Activated T-cell treated with anti-CD3 and anti-CD28 coated beads for 4 hours (primary cell): ENCODE measurements at places on chromosomes 7 and 10.

GRCh38 chr7:35520810-35521625, 173.9 kb downstream of the HERPUD2 start:
- no peak for DNase-seq

DNA sequence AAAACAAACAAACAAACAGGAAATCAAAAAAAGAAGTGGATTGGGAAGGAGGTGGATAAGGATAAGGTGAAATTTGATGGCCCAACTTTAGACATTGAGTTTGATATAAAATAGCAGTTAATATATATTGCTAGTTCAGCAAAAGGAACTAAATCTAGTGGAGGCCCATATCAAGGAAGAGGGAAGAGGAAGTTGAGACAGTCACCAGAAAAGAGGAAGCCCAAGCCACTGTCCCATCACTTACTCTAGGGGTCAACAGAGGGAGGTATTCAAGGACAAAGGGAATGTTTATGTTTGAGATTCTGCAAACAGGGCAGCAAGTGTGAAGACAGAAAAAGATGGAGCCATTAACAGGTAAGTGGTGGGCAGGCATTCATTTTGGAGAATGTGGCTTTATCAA, 3.7 kb downstream of the LAMTOR4 start:
- no peak for DNase-seq

GRCh38 chr7:112782498-112782897, 7.7 kb downstream of the TMEM168 start:
- DNase-seq: no peak

GRCh38 chr10:19317952-19318351, 269.4 kb downstream of the MALRD1 start:
- no peak for DNase-seq

- DNase-seq: no peak
These were observed 9.9 kb upstream of the SRRM3 start for GRCh38 chr7:76191783-76192240.

DNA sequence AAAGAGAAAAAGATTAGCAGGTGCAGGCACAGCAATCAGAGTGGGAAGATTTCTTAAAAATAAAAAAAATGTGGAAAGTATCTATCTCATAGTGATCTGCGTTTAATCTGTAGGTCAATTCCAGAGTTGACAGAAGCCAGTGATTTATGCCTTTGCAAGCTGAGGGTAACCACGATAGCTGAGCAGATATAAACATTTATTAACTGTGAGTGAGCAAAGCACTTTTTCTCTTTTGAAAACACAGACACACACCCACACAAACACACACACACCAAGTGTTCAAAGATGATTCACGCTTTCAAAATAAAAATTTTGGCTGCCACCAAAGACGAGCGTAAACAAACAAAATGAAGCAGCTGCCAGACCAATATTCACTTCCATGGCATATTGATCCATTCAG, 243.2 kb upstream of the SLC26A5 start:
- DNase-seq: no peak

DNA sequence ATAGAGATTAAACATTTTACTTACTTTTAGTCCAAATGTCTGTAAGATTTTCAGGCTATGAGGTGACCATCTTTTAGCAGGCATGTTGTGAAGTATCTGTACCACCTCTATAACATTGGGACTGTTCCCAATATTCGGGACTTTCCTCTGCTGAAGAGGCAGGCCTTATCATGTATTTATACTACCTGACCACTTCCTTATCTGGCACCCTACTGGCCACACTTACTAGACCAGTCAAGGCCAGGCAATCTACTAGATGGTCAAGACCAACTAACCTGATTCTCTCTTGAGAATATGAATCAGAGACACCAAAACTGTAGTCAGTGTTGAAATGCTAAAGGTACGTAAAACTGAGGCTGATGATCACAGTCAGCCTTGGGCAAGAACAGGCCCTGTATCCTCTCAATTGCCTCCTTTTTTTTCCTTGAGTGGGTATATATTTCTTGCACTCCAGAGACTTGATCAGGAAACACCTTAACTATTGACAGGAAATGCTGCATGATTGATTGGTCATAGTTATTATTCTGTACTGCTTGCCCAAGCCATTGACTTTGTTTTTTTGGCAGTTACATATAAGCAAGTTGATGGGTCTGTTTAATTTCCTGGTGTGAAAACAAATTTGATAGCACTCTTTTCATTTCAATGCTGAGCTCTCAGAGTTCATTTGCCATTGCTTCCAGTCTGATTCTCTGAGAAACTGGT, 5.2 kb upstream of the PRKAR2B start:
- DNase-seq: no peak

DNA sequence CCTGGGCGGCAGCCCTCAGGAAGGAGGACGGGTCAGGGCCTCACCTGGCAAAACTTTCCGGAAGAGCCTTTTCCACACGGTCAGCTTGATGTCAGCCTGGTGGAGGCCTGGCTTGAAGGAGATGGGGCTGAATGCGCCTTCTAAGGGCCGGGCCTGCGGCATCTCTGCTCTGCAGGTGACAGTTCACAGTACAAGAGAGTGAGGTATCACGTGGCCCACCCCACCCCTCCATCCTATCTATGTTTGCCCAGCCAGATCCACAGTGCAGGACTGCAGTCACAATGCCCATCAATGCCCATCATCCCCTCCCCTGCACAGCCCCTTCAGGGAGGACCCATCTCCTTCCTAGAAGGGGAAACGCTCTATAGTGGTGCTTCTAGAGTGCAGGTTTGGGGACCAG, 7.9 kb upstream of the NSUN5 start:
- DNase-seq: no peak

- no peak for DNase-seq
These were observed 704 bp downstream of the TNKS2 start for GRCh38 chr10:91798649-91799611.

- peak; percentile 3 for DNase-seq
These were observed 1.3 kb downstream of the UBE2H start for GRCh38 chr7:129951226-129952085.

DNA sequence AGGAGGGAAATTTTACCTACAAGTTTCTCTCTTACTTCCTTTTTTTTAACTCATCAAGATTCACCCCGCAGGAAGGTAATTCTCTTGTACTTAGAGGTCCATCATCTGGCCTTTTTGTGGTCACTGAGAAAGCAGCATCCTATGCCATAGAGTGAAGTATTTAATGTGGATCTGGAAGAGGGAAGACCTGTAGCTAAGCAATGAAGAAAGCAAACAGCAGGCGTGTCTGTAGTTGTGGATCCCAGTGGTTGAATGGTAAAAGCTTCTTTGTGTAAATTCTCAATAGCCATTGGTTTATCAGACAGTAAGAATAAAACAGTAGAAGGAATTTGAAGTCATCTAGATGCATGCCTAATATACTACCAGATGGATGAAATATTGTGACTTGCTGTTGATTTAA, 196.4 kb downstream of the ANKRD7 start:
- DNase-seq: no peak

GRCh38 chr7:88759230-88760135, at the start of gene ZNF804B:
Gene ZNF804B, plus strand, starts transcription at chr7:88759700. Its CDS starts 277 bp downstream, at chr7:88759977.
- DNase-seq: no peak

DNA sequence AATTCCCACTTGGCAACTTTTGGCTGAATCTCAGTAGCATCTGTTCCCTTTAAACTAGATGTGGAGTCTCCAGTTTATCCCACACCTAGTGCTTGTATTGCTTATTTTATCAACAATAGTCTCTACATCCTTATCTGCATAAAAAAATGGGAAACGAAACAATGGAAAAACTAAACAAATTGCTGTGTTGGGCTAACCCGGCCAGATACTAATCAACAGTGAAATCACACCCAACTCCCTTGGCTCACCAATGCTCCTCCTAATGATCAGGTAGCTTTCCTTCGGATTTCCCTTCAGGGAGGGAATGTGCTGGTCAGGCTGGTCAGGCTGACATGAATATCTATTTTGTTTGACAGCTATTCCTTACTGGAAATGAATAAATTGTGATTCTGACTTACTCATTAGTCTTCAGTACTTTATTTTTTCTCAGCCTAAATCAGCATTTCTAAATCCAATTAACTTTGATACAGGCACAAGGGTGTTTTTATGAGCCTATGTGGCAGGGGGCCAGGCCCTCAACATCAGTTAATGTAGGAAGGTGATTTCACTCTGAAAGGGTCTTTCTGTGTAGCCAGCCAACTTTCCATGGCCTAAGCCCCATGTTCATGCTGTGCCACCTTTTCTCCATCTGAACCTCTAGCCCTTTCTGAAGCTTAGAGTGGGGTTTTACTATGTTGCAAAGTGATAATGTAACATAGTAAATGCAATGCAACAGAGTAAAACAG, 170.5 kb upstream of the NPSR1 start:
- no peak for DNase-seq

GRCh38 chr10:45404770-45405120, 30.7 kb downstream of the ALOX5 start:
- DNase-seq: no peak

DNA sequence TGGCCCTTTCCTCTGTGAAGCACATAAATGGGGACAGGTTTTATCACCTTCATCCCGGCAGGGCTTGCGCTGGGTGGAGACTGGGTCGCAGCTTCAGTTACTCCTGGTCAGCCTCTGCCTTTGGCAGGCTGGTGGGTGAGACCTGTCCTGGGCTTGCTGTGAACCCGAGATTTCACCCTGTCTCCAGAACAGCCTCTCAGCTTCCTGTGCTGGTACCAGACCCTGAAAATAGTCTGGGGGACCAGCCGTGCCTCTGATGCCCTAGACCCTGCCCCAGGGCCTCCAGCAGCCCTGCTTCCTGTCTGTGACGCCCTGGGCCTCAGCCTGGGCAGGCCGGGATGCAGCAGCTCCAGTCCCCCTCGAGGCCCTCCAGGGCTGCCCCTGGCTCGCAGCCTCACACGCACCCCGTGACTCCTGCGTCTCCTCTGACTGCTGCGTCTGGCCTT, 13.2 kb upstream of the PWWP2B start:
- no peak for DNase-seq

- no peak for DNase-seq
These were observed 91.1 kb downstream of the TEX36 start for GRCh38 chr10:125591886-125592285.

DNA sequence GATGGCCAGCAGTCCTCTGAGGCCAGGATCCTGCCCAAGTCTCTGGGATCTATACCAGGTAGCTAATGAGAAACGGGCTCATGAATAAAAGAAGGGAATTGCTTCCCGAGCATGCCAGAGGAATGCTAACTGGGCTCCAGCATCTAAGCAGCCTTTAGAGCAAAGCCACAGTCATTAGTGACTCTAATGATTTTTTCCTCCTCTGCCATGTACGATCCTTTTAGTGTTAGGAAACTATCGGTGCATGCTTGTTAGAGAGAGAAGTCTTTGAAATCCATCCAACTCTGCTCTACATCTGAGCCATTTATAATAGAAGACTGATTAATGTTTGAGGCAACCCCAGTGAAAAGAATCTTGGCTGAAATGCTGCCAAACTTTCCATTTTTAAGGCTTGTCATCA, 124.9 kb upstream of the TCERG1L start:
- DNase-seq: no peak
